ENCODE measurements at places on chromosomes 12 and 14.

GRCh38 chr12:3152011-3152511, 74.9 kb downstream of the TSPAN9 start:
- DNase-seq: no peak

- no peak for DNase-seq
Observed at GRCh38 chr12:76329159-76329558, 19.1 kb downstream of the BBS10 start.

GRCh38 chr12:132099739-132100138, 44.4 kb downstream of the DDX51 start:
- DNase-seq: no peak

DNA sequence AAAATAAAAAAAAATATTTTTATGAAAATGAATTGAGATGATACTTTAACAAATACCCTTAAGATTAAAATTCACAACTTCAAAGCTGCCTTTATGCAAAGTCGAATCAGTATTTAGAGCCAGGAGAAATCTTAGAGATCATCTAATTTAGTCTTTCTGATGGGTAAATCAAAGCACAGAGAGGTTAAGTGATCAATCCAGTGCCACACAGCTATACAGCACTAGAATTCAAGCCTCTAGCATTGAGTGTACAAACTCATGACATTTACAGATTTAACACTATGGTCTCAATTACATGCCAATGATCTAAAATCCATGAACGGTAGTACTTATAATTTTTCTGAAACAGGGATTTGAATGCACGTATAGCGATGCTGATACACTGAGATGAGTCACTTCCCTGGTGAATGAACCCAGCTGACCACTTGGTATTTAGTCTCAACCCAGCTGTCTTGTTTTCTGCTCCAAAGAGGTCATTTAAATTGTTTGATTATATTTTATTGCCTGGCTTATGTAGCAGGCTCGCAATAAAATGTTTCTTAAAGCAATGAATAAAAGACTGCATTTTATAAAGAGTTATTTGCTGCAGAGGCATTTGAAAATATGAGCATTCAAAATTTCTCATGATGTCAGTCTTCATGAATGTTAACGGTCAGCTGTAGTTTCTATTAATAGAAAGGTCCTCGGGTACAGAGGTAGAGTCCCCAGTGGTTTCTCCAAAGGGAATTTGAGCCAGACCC, 152.4 kb upstream of the PRICKLE1 start:
- DNase-seq: no peak

GRCh38 chr12:114248527-114248926, 157.4 kb downstream of the TBX5 start:
- no peak for DNase-seq

DNA sequence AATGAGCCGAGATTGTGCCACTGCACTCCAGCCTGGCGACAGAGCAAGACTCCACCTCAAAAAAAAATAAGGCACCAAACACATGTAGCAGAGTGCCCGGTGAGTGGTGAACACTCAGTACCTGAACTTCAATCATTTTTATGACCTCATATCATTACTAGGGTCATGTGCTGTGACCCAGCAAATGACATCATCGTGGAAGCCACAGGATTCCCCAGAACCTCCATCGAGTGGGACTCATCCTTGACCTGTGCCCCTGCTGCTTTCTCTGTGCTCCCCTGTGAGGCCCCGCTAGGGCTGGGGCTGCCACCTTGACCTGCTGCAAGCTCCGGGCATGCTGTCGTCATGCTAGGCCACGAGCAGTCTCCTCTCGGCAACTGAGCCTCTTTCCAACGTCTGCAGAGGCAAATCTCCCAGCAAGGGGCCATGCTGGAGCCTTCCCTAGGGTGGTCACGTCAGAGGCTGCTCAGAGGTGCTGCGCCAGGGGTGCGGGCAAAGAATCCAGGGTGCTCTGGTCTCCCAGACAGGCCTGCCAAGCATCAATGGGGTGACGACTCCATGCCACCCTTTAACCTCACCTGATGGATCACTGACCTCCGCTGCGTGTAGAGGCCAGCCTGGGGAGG, 18.5 kb downstream of the GLTP start:
- DNase-seq: no peak

GRCh38 chr12:124745891-124746570, 117.6 kb downstream of the SCARB1 start:
- no peak for DNase-seq

DNA sequence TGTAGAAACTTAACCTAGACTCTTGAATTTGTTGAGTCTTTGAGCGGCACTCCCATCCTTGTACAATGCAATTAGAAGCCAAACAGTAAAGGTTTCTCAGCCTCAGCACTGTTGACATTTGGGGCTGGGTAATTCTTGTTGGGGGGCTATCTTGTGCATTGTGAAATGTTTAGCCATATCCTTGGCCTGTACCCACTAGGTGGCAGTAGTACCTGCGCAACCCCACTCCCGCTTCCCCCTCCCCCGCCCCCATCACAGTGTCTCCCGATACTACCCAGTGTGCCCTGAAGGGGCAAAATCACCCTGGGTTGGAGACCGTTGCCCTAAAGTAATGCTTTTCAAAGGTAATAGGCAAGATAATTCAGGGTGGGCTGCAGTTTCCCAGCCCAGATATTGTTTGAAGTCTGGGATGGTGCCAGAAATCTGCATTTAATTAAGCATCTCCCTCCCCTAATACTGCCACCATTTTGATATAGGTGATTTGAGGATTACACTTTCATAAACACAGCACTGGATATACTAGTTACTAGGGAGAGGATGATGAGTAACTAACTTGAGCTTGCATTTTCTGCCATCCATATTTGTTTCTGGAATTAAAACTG, 1.8 kb downstream of the COX6A1 start:
- DNase-seq: peak; percentile 86

- no peak for DNase-seq
Observed at GRCh38 chr14:83714151-83714550, 1815.8 kb upstream of the FLRT2 start.

DNA sequence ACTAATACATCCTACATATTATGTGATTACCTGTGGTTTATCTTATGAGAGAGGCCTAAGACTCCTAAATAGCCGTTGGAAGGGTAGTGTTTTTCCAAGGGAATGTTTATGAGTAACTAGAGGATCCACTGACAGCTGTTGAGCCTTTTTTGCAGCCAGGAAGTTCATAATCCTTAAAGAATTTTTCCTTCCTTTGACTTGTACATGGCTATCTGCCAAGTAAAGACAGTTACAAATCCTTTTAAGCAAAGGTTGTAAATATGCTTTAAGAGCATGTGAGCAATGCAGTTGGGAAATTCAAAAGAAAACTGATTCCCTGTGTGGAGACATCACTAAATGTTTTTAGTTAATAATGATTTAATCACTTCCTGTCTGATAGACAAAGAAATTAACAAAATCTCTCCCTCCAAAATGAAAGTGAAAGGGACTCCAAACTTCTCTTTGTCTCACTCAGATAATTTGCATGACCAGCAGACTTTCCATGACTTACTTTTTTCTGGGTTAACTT, 333.8 kb downstream of the PDZRN4 start:
- peak; percentile 32 for DNase-seq

DNA sequence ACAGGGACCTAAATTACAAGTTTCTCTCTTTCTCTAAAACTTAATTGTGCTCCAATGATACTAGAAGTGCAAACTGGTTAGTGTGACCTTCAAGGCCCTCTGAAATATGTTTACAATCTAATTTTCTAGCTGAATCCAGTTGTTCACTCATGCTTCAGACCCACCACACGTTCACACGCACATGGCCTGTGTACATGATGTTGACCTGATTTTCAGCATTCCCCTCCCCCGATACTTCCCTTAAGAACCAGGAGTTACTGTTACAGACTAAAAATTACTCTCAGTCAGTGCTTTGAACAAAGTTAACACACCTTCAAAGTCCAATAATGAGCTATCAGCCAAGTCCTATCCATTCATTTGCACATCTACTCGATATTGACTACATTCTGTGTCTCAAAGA, 16.5 kb downstream of the MBIP start:
- DNase-seq: no peak

DNA sequence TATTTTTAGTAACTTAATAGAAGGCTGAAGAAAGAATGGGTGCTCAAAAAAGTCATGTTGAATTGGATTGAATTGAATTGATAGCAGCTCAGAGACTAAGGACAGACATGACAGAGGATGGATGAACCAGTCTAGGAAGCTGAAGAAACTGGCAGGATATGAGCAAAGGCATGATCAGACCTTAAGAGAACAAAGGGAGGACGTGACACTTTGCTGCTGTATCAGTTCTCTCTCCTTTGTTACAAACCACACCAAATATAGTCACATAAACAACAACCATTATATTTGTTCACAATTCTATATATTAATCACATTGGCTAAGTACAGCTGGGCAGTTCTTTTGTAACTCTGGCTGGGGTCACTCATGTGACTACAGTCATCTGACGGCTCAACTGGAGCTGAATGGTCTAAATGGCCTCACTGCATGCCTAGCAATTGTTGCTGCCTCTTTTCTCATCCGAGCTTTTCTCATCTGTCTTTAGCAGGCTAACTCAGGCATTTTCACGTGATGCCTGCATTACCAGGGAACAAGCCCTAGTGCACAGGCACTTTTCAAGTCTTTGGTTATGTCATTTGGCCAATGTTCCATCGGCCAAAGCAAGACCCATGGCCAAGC, 355.0 kb downstream of the ETNK1 start:
- no peak for DNase-seq

- no peak for DNase-seq
Observed at GRCh38 chr12:109763201-109763841, 49.7 kb downstream of the FAM222A start.
